ENCODE measurements at places on chromosomes 5 and 9.

DNA sequence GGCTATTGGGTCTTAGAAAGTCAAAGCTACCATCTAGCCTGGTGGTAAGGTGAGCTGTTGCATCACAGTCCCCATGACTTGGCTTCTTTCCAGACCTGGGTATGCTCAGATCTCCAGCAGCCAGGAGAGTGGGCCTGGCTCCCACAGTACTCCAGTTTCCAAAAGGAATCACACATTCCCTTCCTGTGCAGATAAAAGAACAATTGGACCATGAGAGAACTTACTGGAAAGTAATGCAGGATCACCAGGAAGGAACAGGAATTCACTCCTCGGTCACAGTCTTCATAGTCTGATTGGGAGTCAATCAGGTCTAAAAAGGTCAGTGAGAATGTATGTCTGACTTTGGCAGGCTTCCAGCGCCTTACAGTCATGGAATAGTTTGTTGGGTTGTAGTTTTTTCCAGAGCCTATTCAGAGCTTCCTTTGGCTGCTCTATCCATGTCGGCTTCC is 47.8 kb upstream of the CD180 start:
- no peak for DNase-seq

- no peak for DNase-seq
Observed at GRCh38 chr9:32483343-32483742, 42.7 kb downstream of the RIGI start.

DNA sequence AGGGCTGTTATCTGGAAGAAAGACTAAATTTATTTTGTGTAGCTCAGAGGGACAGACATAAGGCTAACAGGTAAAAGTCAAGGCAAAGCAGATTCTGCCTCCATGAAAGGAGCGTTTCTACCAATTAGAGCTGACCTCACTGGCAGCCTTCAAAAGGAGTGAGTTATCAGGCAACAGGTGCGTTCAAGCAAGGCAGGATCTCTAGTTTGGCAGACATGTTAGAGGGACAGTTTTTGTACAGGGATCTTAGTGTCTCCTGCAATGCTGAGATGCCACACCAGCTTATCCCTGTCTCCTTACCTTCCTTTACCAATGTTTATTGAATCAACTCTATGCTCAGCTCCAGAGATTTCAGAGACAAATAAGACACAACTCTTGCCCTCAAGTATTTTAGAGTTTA is 73.8 kb downstream of the NRG2 start:
- no peak for DNase-seq

DNA sequence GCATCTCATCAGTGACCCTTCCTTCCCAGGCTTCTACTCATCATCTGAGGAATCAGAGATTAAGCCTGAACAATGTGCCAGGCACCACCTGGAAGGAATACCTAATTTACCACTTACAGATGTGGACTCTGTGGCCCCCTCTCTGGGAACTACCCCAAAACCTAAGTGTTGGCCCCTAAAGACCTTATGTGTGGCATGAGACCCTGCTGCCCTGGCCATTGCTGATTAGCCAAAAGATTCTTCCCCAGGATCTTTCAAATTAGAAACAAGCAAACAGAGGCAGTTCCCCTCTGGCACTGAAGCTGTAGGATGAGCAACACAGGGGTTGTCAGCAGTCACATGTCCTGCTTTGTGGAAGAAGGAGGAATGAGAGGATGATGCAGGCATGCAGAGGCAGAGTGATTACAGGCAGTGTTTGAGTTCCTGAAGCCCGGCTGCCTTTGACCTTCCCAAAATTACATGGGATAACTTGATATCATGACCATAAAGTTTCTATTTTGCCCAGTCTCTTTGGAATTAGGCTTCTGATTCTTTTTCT is 10.6 kb downstream of the SPINK4 start:
- DNase-seq: no peak

DNA sequence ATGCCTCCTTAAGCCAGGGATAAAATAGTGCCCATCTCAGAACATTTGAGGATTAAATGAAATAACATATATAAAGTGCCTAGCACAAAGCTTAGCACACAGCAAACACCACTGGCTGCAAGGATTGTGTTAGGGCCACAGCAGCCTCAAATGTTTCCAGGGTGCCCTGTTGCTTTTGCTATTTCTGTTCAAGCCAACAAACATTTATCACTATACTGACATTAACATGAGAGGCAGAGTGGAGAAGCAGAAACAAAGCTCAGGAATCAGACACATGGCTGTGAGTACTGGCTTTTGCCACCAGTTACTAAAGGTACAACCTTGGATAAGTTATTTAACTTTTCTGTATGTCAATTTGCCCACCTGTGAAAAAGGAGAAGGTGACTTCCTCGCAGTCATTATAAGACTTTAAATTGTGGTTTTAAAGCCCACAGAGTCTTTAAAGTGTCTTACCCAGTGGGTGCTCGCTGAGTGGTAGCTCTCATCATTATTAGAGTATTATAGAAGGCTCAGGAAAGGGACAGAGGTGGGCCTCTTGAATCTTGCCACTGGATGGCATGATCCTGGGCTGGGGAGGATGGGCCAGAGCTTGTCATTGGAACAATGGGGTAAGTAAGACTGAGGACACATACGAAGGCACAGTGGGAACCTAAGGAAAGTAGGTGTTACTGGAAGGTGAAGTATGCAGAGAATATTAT is 98.2 kb downstream of the MARCHF3 start:
- DNase-seq: no peak

Data from T-cell (primary cell).